Psoas muscle (tissue), 8 donors: ENCODE measurements at places on chromosomes 16 and 17. TPM values are rescaled to one million over a fixed set of nuclear protein-coding genes. Genes with fewer than 3 reads are reported as not detected.
A peak's percentile ranks its signal among the peaks of the same experiment; 100 is the strongest.

GRCh38 chr16:4415538-4416199 lies 727 bp downstream of the CORO7 start:
- H3K4me3 ChIP-seq = peak overlapping the region; percentile 96
- H3K4me1 ChIP-seq = peaks cover 4% of the 10 kb centered on the region

The SLC5A11 gene
- 0.12 TPM for total RNA-seq

DNA sequence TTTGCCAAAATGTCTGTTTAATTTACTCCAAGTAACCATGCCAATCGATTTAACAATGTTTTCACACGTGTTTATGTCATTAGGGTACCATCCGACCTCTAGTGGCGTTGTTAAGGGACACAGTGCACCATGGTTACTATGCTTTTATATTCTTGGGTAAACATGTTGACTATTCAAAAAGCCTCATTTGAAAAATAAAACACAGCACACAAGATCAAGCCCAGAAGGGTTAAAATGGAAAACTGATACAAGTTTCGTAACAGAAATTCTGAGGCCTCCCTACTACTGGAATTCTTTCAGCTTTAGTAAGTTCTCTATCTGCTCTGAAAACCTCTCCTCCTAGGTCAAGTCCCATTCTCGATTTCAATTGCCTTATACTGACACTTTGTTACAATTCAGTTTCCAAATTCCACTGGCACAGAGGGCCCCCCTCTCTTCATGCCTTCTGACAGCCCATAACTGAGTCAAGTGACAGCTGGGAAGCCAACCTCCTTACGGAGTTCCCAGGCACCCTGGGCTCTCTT lies 2.1 kb downstream of the CFAP20 start:
- DNase-seq = no peak
- H3K36me3 ChIP-seq = no peaks in the 10 kb centered on the region
- H3K4me3 ChIP-seq = peak overlapping the region; percentile 86
- H3K27ac ChIP-seq = peak overlapping the region; percentile 2
- no peaks in the 10 kb centered on the region for H3K27me3 ChIP-seq

- H3K27ac ChIP-seq = no peak overlapping the region
- H3K36me3 ChIP-seq = no peaks in the 10 kb centered on the region
- no peak for DNase-seq
Observed at GRCh38 chr17:14321980-14322776, 21.3 kb downstream of the HS3ST3B1 start.

DNA sequence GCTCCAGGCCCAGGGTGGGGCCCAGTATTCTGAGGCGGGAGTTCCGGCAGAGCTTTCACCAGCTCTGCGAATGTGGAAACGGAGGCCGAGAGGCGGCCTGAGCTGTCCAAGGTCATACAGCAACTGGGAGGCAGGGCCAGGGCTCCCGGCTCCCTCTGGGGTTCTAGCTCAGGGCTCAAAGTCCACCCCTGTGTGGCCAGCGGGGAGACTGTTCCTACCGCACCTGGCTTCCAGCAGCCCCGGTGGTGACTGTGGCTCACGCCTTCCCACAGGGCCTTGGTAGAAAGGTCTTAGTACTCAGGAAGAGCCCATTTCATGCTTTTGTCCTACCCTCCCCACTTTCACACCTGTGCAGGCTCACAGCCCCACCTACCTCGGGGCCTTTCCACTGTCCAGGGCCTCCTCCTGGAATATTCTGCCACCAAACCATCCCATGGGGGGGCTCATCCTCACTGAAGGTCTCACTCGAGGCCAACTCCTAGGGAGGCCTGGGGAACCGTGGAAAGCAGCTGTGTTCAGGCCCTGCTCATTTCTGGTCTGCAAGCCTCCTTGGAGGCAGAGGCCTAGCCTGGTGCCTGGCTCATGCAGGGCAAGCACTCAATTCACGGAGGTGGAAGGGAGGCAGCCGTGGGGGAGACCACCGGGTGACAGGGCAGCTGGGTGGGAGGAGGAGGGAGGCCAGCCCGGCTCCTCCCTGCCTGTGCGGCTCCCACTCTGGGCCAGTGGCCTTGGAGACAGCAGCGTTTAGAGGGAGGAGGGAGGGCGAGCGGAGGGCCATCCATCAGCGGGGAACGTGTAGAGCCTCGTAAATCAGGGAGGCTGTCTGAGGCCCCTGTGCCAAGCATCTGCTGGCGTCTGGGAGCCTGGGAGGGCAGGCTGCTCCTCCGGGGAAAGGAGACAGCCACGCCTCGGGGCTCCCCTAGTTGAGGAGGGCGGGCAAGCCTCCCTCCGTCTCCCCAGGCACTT lies 12.7 kb upstream of the DOC2B start:
- H3K4me1 ChIP-seq = no peaks in the 10 kb centered on the region
- H3K27ac ChIP-seq = no peak overlapping the region
- no peak overlapping the region for H3K4me3 ChIP-seq
- H3K36me3 ChIP-seq = no peaks in the 10 kb centered on the region
- no peaks in the 10 kb centered on the region for H3K27me3 ChIP-seq

The HOXB9 gene
- total RNA-seq = not detected

GRCh38 chr17:1165836-1166235 lies 13.9 kb downstream of the ABR start:
- no peaks in the 10 kb centered on the region for H3K36me3 ChIP-seq
- H3K27me3 ChIP-seq = peaks cover 4% of the 10 kb centered on the region
- no peaks in the 10 kb centered on the region for H3K4me1 ChIP-seq
- H3K27ac ChIP-seq = no peak overlapping the region
- H3K4me3 ChIP-seq = no peak overlapping the region

DNA sequence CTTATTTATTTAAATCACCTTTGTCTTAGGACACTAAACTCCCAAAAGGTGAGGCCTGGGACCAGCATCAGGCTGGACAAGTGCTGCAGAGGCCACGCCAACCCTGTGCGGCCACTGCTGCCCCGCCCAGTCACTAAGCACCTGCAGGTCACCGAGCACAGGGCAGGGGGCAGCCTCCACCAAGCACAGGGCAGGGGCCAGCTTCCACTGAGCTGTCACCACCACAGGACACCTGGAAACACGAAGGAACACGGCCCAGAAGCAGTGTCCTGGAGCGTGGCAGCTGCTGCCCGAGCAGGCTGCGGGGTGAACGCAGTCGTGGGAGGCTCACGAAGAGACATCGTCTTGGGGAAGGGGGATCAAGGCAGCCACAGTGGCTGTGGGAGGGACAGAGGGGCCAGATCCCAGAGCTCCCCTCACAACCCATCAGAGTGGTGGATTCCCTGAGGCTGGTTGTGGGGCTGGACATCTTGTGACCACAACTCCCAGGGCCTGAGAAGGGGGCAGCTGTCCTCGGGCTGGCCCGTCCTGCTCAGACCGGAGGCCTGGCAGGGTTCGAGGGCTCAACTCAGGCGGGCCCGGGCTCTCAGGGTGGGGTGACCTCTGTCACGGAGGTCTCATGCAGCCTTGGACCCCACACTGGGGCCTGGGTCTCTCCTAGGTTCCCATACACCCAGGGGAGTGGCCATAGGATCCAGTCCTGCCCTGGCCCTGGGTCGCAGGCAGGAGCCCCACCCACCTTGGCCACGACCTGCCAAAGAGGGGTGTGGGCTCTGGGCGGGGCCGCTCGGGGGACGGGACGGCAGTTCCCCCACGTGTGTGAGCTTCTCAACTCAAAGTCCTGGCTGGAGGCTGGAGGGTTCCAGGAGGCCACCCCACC lies 18.7 kb downstream of the RAB40B start:
- H3K4me3 ChIP-seq = no peak overlapping the region
- no peak overlapping the region for H3K27ac ChIP-seq
- DNase-seq = no peak
- peaks cover 6% of the 10 kb centered on the region for H3K4me1 ChIP-seq
- no peaks in the 10 kb centered on the region for H3K27me3 ChIP-seq
- no peaks in the 10 kb centered on the region for H3K36me3 ChIP-seq
